Fibroblast of skin of abdomen (primary cell): ENCODE measurements at places on chromosomes 3 and 15.

- no peak for DNase-seq
Measured at GRCh38 chr3:52228751-52229291, 3.4 kb upstream of the TLR9 start.

DNA sequence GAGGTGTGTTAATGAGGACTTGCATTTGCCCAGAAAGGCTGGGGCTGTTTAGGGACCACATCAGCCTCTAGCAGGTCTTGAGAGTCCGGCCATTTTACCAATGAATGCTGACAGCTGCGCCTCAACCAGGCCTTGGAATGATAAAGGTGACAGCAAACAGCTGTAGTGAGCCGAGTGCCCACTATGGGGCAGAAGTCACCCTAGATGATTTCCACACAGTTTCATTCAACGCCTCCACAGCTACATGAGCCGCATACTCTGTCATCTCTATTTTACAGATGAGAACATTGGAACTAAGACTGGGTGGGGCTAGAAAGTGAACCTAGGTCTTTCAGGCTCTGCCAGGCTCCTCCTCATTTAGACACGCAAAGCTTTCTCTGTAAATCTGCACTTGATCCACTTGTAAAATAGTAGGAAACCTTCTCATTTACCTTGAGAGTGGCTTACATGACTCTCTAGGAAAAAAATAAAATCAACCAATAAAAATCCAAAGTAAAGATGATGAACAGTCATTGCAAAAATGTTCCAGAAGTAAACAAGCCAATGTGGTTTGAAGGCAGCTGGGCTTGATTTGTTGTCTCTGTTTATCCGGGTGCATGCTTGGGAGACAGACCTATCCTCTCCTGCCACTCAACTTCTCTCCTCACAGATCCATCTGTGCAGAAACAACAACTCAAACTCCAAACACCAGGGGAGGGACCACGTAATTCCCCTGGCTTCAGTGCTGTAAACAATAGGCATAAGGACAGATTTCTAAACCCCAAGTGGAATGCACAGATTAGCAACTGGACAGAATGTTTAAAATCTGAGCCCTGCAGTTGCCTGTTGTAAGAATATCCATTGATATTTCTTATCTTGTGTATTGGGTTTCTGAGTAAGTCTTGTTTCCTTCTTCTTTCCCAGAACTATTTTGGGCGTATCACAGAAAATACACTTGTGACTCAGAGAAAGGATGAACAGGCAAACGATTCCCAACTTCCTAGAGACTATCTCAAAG lies 31.5 kb upstream of the LDHAL6B start:
- peak; percentile 65 for DNase-seq

GRCh38 chr3:89186456-89186855 lies 79.0 kb downstream of the EPHA3 start:
- DNase-seq = no peak

DNA sequence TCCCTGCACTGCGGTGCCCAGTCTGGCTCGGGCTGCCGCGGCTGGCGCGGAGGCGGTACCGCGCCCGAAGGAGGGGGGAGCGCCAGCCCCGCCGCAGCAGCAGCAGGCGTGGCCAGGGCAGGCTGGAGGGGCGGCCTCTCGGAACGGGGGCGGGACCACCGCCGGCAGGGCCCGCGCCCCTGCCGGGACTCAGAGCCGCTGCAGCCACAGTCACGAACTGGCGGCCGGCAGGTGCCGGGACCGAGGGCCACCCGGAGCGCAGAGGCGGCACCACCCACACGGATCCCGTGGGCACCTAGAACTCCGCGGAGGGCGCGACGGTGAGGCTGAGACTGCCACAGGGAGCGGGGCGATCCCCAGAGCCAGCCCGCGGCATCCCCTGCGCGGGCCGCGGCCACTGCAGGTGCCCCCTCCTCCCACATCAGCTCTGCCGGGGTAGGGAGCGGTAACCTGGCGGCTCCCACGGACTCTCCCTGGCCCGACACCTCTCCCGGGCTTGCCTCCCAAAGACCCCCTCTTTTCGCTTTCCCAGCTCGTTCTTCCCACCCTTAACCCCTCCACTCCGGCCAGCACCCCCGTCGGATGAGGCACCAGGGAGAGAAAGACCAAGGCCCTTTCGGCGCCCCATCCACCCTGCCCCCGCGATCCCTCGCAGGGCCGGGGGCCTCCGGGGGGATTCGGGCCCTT lies at the start of gene VWA5B2:
TSS of gene VWA5B2 (plus strand) at position 192 of the 687 bp plus-strand sequence. CDS start 944 bp downstream, outside the sequence.
- DNase-seq = peak; percentile 22

DNA sequence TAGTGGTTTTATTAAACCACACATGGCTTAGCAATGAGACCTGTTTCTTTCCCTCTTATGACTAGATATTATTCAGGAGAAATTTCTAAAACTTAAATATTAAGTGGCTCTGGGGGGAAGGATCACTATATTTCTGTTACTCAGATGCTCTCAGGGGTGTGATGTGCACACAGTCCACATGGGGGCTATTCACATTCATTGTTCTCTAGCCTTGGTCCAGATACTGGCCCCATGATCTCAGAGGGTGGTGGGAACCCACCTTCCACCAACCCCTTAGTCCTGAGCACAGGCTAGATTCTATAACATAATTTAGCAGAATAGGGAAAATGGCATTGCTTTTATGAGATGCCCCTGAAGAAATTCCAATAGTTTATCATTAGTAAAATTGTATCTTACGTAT lies 149.0 kb upstream of the ST8SIA2 start:
- DNase-seq = no peak

- DNase-seq = no peak
Measured at GRCh38 chr15:65981837-65982626, 112.7 kb downstream of the RAB11A start.

- DNase-seq = no peak
Measured at GRCh38 chr3:12334786-12335185, 45.9 kb downstream of the PPARG start.

- DNase-seq = no peak
Measured at GRCh38 chr3:42670051-42670576, 15.2 kb upstream of the KLHL40 start.

DNA sequence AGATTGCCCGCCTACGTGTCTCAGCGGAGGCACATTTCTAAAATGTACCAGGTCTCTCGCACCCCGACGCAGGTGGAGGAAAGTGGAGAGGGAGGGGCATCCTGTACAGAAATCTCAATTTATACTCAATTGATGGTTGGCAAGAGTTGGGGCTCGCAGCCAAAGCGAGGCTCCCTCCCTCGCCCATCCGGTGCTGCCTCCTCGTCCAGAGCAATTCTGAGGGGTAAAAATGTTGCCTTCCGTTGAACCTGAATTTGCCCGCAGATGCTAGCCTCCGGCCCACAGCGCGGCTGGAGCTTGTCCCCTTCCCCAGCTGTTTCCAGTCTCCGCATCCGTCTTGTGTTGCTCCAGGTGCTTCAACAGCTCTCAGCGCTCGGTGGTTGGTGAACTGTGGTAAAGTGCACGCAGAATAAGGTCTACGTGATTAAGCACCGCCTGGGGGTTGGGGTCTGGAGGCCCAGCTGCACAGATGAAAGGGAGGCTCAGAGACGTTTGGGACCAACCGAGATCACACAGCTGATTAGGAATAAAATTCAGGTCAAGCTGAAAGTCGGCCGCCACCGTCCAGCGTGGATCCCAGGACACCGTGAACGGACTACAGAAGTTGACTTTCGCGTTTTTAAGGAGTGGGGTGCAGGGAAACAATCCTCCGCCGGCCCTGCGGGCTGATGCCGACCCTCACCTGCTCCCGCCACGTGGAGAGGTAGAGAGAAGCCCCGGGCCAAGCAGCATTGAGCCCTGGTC lies 846 bp upstream of the POLG start:
- DNase-seq = no peak

- no peak for DNase-seq
Measured at GRCh38 chr3:46856576-46857471, 6.4 kb downstream of the MYL3 start.

- DNase-seq = no peak
Measured at GRCh38 chr15:95287720-95288103, 1042.8 kb upstream of the NR2F2 start.

DNA sequence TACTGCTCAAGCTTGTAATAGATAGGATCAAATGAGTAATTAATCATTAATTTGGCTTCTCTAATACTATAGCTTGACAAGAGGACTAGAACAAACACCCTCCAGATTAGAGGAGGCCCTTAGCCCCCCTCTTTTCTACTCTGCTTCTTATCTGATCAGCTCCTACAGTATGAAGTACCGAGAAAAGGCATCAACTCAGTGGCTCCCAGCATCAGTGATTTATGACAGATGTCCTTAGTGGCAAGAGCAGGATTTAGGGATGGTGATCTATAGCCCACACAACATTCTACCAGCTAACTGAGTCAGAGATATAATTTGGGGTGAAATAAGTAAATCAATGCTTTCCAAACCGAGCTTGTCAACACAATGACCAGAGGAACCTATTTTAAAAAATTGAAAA lies 541.1 kb downstream of the NLGN1 start:
- peak; percentile 68 for DNase-seq

- DNase-seq = no peak
Measured at GRCh38 chr3:129119365-129120100, 2.1 kb downstream of the RAB43 start.

DNA sequence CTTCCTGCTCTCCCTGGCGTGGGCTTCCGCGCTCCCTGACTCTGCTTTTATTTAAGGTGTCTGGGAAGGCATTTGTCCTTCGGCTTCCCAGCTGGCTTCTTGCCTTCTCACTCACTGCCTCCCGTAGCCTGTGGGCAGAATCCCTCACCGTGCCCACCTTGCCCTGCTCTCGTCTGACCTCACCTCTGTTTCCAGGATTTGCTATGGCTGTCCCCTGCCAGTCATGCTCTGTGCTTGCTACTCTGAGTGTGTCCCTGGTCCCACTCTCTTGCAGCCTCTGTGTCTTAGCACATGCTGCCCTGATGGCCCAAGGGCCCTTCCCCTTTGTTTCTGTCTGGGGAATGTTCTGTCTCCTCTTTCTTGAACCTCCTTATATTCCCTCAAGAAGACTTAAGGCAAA lies 26.2 kb downstream of the LPP start:
- DNase-seq = no peak

GRCh38 chr15:65551183-65551582 lies 20.9 kb downstream of the HACD3 start:
- DNase-seq = no peak
